ENCODE measurements at places on chromosomes 1 and 21. TPM values are rescaled to one million over a fixed set of nuclear protein-coding genes. Genes with fewer than 3 reads are reported as not detected.

The CFAP45 gene
- not detected for total RNA-seq

The AMPD1 gene
- not detected for total RNA-seq

The SYT14 gene
- total RNA-seq, result 1.4 TPM

The FAM72C gene
- total RNA-seq, result not detected

The NTNG1 gene
- total RNA-seq, result 14.7 TPM

- no peaks in the 10 kb centered on the region for H3K36me3 ChIP-seq
- no peak overlapping the region for H3K27ac ChIP-seq
- peaks cover 42% of the 10 kb centered on the region for H3K27me3 ChIP-seq
- no peak overlapping the region for H3K4me3 ChIP-seq
- no peaks in the 10 kb centered on the region for H3K4me1 ChIP-seq
Observed at GRCh38 chr1:42141978-42142377, 11.2 kb upstream of the GUCA2B start.

GRCh38 chr1:222171005-222171404 lies 376.9 kb downstream of the HHIPL2 start:
- H3K27ac ChIP-seq, result no peak overlapping the region
- peaks cover 22% of the 10 kb centered on the region for H3K4me1 ChIP-seq
- H3K27me3 ChIP-seq, result no peaks in the 10 kb centered on the region
- H3K36me3 ChIP-seq, result no peaks in the 10 kb centered on the region
- DNase-seq, result peak; percentile 75
- no peak overlapping the region for H3K4me3 ChIP-seq

- H3K27me3 ChIP-seq, result no peaks in the 10 kb centered on the region
- DNase-seq, result no peak
- H3K4me1 ChIP-seq, result no peaks in the 10 kb centered on the region
Observed at GRCh38 chr1:198865319-198865718, 226.5 kb downstream of the PTPRC start.

DNA sequence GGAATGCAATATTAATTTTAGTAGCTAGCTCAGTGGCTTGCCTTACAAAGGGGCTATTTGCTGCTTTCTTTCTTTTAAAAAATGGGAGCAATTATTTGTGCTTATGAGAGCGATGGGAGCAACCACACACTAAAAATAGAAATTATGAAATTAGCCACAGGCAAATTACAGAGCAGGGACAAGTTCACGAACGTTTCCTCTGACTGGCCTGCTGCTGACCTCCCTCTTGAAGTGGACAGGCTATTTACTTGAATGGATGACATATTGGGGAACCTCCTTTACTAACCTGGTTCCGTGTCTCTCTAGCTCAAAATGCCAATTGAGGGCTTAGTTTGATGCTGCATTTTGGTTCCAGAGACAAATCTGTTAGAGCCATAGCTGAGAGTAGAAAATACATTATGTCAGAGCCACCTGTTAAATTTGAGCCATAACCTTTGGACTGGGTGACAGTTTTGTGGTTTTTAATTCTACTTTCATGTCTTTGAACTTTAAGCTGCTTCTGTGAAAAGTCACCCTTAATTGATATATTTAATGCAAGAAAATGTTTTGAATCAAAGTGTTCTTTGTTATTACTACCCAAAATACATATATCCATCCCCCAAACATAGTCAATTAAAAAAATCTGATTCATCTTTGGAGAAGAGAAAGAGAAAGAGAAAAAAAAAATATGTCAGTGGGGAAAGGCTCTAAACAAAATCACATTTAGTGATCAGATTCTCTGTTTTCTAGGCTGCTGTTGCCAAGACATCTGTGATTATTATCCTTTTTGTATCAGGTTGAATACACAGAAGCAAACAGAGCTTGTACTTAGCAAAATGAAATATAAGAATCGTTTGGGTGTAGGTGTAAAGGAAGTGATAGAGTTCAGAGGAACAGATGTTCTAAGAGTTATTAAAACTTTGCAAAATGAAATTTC lies 351.9 kb downstream of the ADGRL2 start:
- H3K4me3 ChIP-seq, result no peak overlapping the region
- DNase-seq, result no peak
- H3K36me3 ChIP-seq, result no peaks in the 10 kb centered on the region
- no peaks in the 10 kb centered on the region for H3K27me3 ChIP-seq
- H3K27ac ChIP-seq, result no peak overlapping the region
- H3K4me1 ChIP-seq, result no peaks in the 10 kb centered on the region

DNA sequence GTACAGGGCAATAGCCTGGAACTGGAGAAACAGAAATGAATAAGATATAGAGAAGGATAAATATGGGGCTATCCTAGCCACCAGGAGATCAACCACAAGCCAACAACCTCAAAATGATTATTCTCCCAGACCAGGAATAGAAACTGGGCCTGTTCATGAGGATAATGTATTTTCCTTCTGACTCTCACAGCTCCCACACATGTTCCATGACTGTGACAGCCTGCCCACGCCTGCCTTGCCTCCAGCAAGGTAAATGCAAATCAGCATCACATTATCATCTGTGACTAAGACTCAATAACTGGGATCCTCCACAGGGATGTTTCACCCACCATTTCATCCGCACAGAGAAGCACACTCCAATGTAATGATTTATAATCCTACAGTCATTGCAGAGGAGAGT lies 3.3 kb downstream of the ENSA start:
- H3K27me3 ChIP-seq, result no peaks in the 10 kb centered on the region
- no peak for DNase-seq
- H3K4me1 ChIP-seq, result peaks cover 14% of the 10 kb centered on the region
- peaks cover 31% of the 10 kb centered on the region for H3K36me3 ChIP-seq
- no peak overlapping the region for H3K27ac ChIP-seq

GRCh38 chr21:40729761-40730425 lies 117.1 kb downstream of the DSCAM start:
- no peaks in the 10 kb centered on the region for H3K4me1 ChIP-seq
- H3K27ac ChIP-seq, result no peak overlapping the region
- H3K36me3 ChIP-seq, result no peaks in the 10 kb centered on the region
- no peak overlapping the region for H3K4me3 ChIP-seq
- no peak for DNase-seq

DNA sequence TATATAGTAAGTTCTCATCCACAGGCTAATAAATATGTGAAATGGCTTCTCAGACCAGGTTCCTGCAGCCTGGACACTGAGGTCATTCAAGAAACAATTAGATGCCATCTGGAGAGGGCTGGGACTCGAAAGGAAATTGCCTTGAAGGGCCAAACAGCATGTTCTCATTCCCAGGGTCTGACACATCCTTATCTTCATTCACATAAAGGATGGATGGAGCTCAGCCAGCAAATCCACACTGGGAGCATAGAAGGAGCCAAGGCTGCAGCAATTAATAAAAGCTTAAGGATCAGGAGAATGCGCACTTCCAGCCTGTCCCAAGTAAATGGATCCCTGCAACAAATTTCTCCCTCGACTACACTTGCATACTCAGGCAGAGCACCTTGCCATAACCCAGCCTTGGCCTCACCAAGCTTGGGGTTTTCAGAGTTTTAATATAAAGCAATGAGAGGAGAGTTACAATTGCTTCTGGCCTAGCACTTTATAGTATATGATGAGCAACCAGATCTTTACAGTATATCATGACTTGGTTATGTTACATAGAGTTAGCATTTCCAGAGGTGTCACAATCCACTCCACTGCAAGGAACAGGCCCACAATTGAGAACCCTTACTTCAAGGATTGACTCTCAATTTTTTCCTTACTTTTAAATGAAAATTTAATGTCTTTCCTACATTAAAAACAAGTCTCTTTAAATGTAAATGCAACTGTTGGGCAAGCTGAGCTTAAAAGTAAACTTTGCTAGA lies 55.9 kb downstream of the BCAR3 start:
- peak; percentile 89 for DNase-seq
- H3K4me1 ChIP-seq, result peaks cover 91% of the 10 kb centered on the region
- no peaks in the 10 kb centered on the region for H3K27me3 ChIP-seq
- H3K27ac ChIP-seq, result peak overlapping the region; percentile 88
- peaks cover 12% of the 10 kb centered on the region for H3K36me3 ChIP-seq

GRCh38 chr1:26276432-26276838 lies 3.5 kb upstream of the SH3BGRL3 start:
- no peak for DNase-seq
- H3K27me3 ChIP-seq, result no peaks in the 10 kb centered on the region
- peaks cover 53% of the 10 kb centered on the region for H3K4me1 ChIP-seq
- peak overlapping the region; percentile 95 for H3K27ac ChIP-seq

DNA sequence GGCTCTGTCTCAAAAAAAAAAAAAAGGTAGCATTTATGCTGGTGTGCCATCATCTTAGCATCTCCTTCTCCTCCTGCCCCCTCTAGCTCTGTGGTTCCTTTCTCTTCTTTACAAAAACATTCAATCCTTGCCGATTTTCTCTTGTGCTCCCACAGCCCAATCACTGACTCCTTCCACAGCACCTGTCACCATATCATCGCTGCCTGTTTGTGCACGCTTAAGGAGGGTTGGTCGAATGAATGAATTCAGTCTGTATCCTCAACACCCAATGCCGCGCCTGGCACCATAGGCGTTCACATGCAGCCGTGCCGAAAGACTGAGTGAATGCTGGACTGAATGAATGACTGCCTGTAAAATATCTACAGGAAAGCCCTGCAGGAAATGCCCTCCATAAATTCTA lies 7.9 kb downstream of the RNU5D-1 start:
- no peak for DNase-seq
- no peak overlapping the region for H3K27ac ChIP-seq
- H3K36me3 ChIP-seq, result no peaks in the 10 kb centered on the region

- DNase-seq, result peak; percentile 44
- H3K27ac ChIP-seq, result peak overlapping the region; percentile 77
- no peaks in the 10 kb centered on the region for H3K36me3 ChIP-seq
- no peaks in the 10 kb centered on the region for H3K27me3 ChIP-seq
Observed at GRCh38 chr21:28991861-28992525, 684 bp downstream of the LTN1 start.

DNA sequence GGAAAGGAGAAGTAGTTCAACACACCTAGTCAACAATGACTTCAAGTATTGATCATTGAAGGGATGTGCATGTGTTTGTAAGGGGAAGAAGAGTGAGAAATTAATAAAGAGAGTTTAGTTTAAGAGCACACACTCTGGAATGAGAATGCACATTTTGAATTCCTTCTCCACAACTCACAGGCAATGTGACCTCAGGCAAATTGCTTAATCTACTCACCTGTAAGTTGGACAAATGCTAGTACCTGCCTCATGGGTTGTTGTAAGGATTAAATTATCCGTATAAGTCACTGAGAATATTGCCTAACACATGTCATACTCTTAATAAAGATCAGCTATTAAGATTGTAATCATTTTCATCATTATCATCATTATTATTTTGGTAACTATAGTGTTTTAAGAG lies 204.0 kb upstream of the NFIA start:
- no peak overlapping the region for H3K27ac ChIP-seq
- no peak for DNase-seq
- H3K4me3 ChIP-seq, result no peak overlapping the region
- H3K36me3 ChIP-seq, result no peaks in the 10 kb centered on the region
- H3K4me1 ChIP-seq, result peaks cover 23% of the 10 kb centered on the region
